ENCODE measurements at places on chromosomes 3 and 15.

DNA sequence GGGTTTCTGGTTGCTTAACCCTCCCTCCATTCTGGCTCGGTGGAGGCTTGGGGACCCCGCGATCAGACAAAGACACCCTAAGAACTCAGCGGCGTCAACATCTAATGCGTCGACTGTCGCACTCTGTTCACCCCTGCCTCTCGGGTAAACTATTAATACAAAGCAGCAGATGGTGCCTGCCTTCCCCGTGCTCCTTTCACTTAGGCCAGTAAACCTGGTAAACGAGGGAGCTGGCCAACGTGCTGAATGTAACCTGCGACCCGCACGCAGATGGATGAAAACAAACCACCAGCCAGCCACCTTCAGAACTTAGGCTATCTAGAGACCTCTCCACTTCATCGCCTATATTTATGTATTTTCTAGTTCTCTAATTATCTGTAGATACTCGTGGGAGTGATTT lies 848 bp upstream of the CADPS start:
- no peak for DNase-seq

DNA sequence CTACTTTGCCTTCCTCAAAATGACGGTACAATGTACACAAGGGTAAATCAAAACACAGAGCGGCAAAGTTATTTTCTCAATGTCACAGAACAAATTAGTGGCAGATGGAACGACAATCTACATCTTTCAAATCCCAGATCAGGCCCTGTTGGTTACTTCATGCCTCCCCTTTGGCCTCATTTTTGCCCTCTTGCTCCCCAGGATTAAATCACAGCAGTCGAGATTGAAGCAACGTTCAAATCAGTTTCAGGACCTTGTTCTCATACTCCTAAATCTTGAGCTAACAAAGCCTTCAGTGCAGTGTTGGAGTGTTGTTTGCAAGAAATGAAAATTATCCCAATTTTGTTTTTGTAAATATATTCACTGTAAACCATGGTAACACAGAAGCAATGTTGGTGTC lies 91.4 kb downstream of the FBN1 start:
- DNase-seq = no peak

DNA sequence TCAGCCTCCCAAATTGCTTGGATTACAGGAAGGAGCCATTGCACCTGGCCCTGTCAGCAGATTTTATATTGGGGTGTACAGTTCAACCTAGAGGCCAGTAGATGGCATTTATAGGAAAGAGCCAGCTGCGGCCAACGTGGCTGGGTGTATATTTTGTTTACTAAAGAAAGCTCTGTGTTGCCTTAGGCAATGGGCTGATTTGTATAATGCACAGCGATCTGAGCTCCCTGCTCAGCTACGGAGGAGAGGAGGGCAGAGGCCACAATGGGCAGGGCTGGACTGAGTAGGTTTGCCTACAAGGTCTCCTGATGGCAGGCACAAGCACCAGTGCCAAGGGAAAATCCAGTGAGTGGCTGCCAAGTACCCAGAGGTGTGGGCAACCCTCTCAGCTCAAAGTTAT lies 282.4 kb downstream of the ARPP21 start:
- no peak for DNase-seq

DNA sequence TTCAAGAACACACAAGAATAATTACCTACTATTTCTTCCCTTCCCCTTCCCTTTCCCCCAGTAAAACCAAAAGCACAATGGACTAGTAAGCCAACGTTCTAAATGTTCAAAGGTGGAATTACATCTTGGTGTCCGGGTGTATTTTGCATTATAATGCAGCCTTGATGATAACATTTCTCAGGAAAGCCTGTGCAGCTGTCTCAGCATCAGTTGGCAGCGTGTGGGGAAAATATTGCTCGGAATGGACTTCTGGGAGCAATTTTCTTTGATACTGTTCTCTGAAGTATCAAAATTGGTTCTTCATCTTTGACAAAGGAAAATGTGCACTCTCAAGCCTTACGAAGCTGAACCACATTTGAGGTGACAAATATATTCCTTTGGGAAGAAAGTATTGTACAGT lies 198.9 kb downstream of the AGBL1 start:
- DNase-seq = no peak

DNA sequence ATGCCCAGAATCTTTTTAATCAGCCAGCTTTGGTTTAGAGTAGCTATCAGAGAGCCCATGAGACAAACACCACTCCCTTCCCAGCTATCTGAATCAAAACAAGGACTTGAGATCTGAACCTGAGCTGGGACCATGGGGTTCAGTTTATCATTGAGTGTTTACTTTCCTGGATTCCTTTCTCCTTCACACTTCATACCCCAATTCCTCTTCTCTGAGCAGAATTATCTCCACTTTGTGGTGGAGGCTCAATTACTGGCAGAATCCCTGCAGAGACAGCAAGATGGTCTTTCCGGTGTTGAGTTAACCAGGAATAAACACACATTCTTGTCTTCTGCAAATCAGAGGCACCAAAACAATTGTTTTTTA lies 102.4 kb downstream of the RPL22L1 start:
- no peak for DNase-seq

DNA sequence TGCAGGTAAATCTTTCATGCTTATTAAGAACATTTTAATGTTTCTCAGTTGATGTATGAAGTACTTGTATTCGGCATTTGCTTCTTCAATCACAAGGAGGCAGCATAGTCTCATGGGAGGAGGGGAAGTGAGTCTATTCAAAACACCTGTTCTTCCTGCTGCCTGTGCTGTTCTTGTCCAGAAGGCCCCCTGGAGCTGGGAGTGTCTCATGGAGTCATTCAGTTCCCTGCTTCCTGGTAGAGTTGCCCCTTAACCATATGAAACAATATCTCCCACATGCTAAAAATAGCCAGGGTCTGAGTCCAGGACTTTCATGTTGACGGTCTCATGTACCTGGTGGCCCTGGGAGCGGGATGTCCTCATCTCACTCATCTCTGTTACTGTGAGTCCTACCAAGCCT lies 15.5 kb upstream of the PPP1R2 start:
- DNase-seq = no peak

DNA sequence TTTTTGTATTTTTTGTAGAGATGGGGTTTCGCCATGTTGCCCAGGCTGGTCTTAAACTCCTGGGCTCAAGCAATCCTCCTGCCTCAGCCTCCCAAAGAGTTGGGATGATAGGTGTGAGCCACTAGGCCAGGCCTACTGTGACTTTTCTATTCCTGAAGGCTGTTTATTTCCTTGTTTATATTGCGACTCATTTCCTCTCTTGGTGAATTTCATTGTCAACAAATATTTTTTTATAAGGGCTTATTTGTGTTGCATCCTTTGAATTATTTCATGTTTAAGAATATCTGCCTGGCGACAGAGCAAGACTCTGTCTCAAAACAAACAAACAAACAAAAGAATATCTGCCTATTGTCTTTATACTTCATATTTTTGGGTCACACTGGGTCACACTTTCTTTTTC lies 29.4 kb upstream of the MCCC1 start:
- DNase-seq = no peak

- no peak for DNase-seq
Measured at GRCh38 chr3:42780398-42780797, 7.3 kb upstream of the CCDC13 start.

GRCh38 chr15:70775160-70775559 lies 11.8 kb upstream of the UACA start:
- DNase-seq = no peak

- DNase-seq = no peak
Measured at GRCh38 chr3:183281126-183281797, 28.2 kb downstream of the B3GNT5 start.

GRCh38 chr15:48710952-48711495 lies 65.5 kb upstream of the FBN1 start:
- DNase-seq = no peak

- no peak for DNase-seq
Measured at GRCh38 chr15:52798529-52799101, 8.5 kb upstream of the ONECUT1 start.

Measured in activated T-cell treated with anti-CD3 and anti-CD28 coated beads for 24 hours (primary cell).